ENCODE measurements at places on chromosomes 4 and X.

- DNase-seq, result no peak
These were observed 2.9 kb upstream of the EIF1AX start for GRCh38 chrX:20144491-20144890.

DNA sequence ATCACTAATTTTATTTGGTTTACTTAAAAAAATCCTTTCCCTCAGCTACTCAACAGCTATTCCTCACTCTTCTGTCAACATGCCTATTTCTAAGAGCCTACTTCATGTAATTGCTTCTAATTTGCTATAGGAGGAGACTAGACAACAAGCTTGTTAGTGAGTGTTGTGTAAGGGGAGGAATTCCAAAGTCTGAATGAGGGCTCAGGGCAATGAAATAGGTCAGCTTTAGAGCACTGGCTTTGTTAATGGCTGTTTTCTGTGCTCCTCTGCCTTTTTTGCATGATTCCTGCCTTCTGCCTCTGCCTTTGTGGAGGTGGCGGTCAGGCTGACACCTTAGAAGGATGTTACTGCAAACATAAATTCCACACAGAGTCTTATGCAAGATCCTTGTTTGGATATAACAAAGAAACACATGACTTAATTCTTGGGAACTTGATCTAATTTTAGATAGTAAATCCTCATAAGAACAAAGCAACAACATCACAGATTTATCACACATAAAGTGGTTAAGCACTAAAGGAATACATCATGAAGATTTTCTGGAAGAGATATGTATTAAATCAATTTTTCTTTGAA is 15.0 kb upstream of the PAGE1 start:
- DNase-seq, result no peak

DNA sequence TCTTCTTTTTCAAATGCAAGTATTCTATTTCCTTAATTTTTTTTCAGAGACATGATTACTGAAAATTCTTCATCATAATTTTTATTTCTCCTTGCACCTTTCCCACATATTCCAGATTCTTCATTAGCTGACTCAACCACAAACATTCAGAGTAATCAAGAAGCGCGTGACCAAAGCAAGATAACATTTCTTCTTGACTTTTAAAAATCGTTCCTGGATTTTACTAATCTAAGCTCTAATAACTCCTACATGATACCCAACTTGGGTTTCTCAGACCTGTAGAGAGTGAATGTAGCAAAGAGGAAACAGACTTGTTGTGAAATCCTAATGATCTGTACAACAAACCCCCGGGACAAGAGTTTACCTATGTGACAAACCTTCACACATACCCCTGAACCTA is 615.0 kb downstream of the TMA16 start:
- no peak for DNase-seq

GRCh38 chr4:83221897-83222441 is 62.6 kb downstream of the COQ2 start:
- no peak for DNase-seq

GRCh38 chr4:2754848-2755819 is 1.0 kb downstream of the TNIP2 start:
- DNase-seq, result no peak

- DNase-seq, result no peak
These were observed at the start of gene TACR3 for GRCh38 chr4:103719830-103720207. TACR3 (minus strand) TSS chr4:103719985; CDS start chr4:103719675, 310 bp downstream.

DNA sequence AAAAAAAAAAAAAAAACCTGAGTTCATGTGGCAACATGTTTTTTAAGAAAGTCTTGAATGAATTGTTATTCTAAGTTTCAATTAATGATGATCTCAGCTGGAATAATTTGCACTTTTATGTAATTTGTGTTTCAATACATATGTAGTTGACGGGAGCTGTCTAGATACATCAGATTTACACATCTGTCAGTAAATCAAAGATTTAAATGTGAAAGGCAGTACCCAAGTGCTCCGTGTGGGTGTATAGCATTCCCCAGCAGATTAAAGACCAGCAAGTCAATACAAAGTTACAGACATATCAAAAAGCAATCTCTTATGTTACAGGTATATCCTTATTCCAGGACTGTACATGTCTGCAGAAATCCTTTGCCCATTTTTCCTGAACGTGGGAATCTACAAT is 35.2 kb downstream of the SYNPO2 start:
- DNase-seq, result no peak

DNA sequence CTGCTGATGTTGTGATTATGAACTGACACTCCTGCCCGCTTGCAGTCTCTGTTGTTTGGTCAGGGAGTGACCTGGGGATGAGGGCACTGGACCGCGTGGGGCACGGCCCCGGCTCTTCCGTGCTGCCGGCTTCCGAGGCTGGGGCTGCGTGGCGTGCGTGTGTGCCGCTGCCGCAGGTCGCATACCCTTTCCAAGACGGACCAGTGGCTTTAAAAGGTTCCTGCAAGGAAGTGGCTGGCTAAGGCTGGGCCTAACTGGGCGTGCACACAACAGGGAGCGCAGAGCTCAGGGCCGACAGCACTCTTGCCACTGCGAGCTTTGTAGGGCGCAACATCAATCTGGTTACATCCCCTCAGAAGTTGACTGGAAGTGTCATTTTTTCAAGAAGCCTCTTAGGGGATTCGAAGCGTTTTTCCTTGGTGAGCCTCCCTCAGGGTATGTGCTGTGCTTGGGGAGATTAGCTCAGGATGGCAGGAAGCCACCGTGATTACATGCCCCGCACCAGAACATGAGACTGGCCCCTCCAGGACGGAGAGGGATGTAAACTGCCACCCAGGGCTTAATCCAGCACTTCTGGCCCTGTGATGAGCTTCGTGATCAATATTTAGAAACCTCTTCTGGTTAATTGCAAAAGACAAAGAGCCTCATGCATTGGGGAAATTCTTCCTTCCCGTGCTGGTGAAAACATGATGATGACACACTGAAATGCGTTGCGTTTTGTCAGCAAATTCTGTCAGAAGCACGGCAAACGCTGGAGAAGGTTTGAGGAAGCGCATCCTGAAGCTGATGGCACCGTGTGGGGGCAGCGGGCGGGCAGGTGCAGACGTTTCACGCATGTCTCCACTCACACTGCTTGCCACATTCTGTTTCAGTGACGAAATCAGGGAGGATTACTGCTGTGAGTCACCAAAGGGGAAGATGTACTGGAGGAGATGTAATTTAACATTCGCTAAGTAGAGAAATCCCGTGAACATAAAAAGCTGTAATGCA is 11.1 kb downstream of the MAEA start:
- DNase-seq, result no peak

DNA sequence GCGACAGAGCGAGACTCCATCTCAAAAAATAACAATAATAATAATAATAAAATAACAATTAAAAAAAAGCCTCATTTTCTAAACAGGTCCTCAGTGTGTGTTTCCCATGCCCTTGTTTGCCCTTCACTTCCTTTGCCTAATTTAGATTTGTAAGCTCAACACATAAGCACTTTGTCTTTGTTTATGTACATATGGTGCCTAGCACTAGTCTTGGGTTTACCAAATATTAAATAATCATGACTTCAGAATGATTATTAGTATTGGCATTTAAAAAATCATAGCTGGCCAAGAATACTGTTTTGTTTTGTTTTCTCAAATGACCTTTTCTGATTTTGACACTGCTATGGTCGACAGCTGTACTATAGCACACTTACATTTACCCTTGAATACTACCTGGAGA is 6.4 kb upstream of the RAPGEF2 start:
- DNase-seq, result no peak

DNA sequence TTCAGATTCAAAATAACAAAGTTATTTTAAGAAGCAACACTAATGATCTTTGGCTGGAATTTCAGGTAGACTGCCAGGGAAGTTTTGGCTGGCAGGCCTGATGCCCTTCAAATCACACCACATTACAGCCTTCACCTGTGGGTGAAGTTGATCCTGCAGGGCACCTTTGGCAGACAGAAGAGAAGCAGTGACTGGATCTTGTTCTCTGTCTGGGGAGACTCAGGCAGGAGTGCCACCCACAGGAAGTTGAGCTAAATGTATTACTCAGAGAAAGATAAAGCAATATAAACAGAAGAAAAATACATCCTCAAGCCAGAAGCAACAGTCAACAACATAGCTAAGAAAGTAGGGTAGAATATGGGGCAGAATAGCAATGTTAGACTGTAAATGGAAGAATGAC is 12.8 kb upstream of the CFAP299 start:
- DNase-seq, result no peak

GRCh38 chr4:112589206-112589605 is 47.5 kb downstream of the ZGRF1 start:
- no peak for DNase-seq

DNA sequence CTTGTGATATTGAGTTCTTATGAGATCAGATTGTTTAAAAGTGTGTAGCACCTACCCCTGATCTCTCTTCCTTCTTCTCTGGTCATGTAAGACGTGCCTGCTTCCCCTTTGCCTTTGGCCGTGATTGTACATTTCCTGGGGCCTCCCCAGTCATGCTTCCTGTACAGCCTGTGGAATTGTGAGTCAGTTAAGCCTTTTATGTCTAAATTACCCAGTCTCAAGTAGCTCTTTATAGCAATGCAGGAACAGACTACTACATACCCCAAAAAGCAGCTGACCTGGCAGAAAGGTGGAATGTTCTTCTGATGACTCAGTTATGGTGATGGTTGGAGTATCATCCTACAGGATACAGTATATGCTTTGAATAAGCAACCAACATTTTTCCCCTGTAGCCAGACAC is 11.4 kb upstream of the MCUB start:
- peak; percentile 30 for DNase-seq
